Endothelial cell (in vitro differentiated cells): ENCODE measurements at places on chromosomes 11 and 22. TPM values are rescaled to one million over a fixed set of nuclear protein-coding genes. Genes with fewer than 3 reads are reported as not detected.

Gene ACTN3
- total RNA-seq: 0.21 TPM

Gene THAP12
- total RNA-seq: 42.7 TPM

GRCh38 chr11:134425816-134426536 lies 13.9 kb upstream of the B3GAT1 start:
- H3K36me3 ChIP-seq: no peaks in the 10 kb centered on the region
- H3K4me1 ChIP-seq: peaks cover 5% of the 10 kb centered on the region
- H3K27me3 ChIP-seq: peaks cover 5% of the 10 kb centered on the region

Gene UPK3A
- not detected for total RNA-seq
